ENCODE measurements at places on chromosomes 6 and 20.

- DNase-seq = no peak
Measured at GRCh38 chr6:168225471-168225911, 94.1 kb downstream of the DACT2 start.

DNA sequence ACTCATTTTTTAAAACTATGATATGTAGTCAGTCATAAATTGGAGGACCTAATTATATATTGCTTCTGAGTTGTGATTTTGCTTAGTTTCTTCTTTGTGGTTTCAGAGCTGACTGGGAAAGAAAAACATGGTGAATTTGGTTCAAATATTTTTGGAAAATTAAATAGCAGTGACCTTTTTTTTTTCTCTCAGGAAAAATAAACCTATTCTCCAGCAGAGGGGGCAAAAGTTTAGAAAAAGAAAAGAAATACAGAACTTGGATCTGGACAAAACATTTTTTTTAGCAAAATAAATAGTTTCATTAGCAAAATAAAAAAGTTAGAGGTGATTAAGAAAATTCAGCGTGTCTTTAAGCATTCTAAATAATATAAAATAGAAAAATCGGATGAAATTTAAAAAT, 10.2 kb downstream of the COL10A1 start:
- peak; percentile 42 for DNase-seq

- DNase-seq = no peak
Measured at GRCh38 chr6:170190046-170190445, 100.8 kb downstream of the DLL1 start.

GRCh38 chr20:23266530-23267398, 83.8 kb upstream of the NXT1 start:
- no peak for DNase-seq

DNA sequence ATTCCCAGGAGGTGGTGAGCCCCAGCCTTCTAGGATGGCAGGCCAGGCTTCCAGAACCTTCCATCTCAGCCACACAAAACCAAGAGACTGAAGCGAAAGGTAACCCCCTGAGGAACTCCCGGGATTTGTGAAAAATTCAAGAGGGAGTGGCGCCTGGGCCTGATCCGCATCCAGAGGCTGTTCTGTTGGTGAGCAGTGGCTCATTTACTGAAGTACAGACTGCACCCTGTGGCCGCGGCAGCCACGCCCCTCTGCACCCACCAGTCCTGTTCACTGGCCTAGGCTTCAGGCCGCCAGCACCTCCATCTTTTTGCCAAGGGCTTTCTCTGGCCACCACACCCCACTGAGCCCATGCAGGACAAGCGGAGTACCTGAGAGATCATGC, 79.1 kb upstream of the PTPN1 start:
- DNase-seq = no peak

GRCh38 chr6:47292027-47292426, 17.7 kb downstream of the TNFRSF21 start:
- no peak for DNase-seq

- peak; percentile 17 for DNase-seq
Measured at GRCh38 chr20:56469077-56469449, 636 bp downstream of the RTF2 start.

Data from ELR (cell line).